ENCODE measurements at places on chromosomes 2 and 18.

DNA sequence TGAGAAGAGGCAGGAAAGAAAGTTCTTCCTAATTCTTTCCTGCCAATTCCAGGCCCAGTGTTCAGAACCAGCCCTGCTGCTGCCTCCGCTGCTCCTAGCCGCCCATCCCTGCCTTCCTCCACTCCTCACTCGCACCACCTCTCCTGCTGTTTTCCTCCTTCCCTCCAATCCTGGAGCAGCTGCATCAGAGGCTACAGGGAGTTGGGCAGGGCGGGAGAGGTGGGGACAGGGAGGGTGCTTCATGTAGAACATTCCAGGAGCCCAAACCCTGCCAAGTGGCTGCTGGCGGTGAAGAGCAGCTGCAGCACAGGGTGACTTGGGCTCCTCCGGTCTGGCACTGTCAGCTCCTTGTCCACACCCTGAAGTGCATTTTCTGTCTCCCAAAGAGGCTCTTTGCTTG, 176.3 kb downstream of the TNS1 start:
- no peak for DNase-seq
- H3K27ac ChIP-seq = no peak overlapping the region
- no peaks in the 10 kb centered on the region for H3K36me3 ChIP-seq
- no peaks in the 10 kb centered on the region for H3K27me3 ChIP-seq
- no peak overlapping the region for H3K4me3 ChIP-seq
- no peaks in the 10 kb centered on the region for H3K4me1 ChIP-seq

GRCh38 chr18:74760436-74760835, 162.8 kb downstream of the ZNF407 start:
- H3K27ac ChIP-seq = no peak overlapping the region
- no peak overlapping the region for H3K4me3 ChIP-seq
- no peaks in the 10 kb centered on the region for H3K27me3 ChIP-seq
- H3K36me3 ChIP-seq = no peaks in the 10 kb centered on the region

- H3K27me3 ChIP-seq = no peaks in the 10 kb centered on the region
- H3K27ac ChIP-seq = no peak overlapping the region
- no peaks in the 10 kb centered on the region for H3K36me3 ChIP-seq
- no peaks in the 10 kb centered on the region for H3K4me1 ChIP-seq
- no peak for DNase-seq
These were observed 53.5 kb downstream of the ATP8B1 start for GRCh38 chr18:57749604-57749970.

DNA sequence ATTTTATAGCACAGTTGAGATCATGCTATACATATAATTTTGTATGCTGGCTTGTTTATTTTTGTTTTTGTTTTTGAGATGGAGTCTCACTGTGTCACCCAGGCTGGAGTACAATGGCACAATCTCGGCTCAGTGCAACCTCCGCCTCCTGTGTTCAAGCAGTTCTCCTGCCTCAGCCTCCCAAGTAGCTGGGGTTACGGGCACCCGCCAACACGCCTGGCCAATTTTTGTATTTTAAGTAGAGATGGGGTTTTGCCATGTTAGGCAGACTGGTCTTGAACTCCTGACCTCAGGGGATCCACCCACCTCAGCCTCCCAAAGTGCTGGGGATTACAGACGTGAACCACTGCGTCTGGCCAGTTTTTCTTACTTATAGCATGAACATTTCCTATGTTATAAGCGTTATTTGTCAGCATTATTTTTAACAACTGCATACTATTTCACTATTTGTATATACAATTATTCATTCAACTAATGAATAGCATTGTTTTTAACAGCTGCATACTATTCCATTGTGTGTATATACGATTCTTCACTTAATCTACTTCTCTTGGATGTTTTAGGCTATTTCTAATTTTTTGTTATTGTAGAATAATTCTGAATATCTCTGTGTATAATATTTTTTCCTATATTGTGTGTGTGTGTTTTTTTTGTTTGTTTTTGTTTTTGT, 3.5 kb downstream of the EHD3 start:
- no peaks in the 10 kb centered on the region for H3K36me3 ChIP-seq
- peaks cover 5% of the 10 kb centered on the region for H3K4me1 ChIP-seq
- H3K27me3 ChIP-seq = no peaks in the 10 kb centered on the region
- no peak overlapping the region for H3K4me3 ChIP-seq

GRCh38 chr2:237427769-237428506, 14.0 kb upstream of the COL6A3 start:
- H3K36me3 ChIP-seq = no peaks in the 10 kb centered on the region
- DNase-seq = no peak
- peaks cover 31% of the 10 kb centered on the region for H3K4me1 ChIP-seq
